ENCODE measurements at places on chromosomes 5 and 9.

DNA sequence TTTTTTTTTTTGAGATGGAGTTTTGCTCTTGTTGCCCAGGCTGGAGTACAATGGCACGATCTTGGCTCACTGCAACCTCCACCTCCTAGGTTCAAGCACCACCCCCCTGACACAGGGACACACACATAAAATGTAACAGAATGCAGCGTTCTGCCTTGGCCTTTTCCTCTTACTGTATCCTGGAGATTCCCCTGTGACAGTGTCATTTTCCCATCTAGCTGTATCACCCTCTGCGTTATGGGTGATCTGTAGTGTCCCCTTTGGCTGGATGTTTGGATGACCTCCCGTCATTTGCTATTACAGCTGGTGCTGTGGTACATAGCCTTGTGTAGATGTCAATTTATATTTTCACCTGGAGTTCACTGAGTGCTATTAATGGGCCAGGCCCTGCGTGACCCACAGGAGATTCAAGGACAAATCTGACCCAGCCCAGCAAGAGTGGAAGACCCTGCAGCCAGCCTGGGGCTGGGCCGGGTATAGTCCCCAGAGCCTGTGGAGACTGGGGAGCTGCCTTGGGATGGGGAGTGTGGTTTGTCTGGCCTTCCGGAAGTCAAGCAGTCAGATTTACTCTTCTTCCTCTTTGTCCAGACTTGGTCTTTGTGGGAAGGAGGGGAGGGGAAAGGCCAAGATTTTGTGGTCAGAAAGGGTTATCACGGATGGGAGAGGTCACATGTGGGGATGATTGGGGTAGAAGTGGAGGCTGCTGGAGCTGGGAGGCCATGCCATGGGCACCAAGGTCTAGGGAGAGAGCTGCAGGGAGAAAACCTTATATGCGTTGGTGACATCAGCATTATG, 43.6 kb downstream of the ERGIC1 start:
- H3K36me3 ChIP-seq: no peaks in the 10 kb centered on the region
- H3K27ac ChIP-seq: peak overlapping the region; percentile 88
- no peak overlapping the region for H3K4me3 ChIP-seq
- no peak for DNase-seq
- no peaks in the 10 kb centered on the region for H3K27me3 ChIP-seq

DNA sequence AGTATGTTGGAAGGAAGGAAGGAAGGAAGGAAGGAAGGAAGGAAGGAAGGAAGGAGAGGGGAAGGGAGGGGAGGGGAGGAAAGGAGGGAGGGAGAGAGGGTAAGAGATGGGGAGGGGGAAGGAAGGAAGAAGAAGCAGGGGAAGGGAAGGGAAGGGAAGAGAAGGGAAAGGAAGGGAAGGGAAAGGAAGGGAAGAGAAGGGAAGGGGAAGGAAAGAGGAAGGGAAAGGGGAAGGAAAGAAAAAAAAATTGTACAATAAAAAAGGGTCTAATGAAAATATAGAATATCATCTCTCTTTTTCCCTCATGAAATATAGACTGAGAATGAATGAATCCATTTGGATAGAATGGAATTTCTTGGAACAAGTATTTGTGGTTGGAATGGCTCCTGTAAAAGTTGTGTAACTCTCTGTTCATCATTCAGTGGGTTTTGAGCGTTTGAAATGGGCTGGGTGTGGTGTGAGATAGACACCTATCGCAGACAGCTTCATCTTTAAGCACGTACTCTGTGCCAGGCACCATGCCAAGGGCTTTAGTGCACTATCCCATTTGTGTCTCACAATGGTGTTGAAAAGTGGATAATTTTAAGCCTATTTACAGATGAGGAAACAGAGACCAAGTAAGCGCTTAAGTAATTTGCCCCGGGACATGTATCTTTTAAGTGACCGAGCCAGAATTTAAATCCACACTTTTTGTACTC, 11.6 kb upstream of the PAPPA start:
- H3K4me1 ChIP-seq: no peaks in the 10 kb centered on the region
- peaks cover 30% of the 10 kb centered on the region for H3K27me3 ChIP-seq
- H3K36me3 ChIP-seq: no peaks in the 10 kb centered on the region
- DNase-seq: no peak
- no peak overlapping the region for H3K27ac ChIP-seq

GRCh38 chr5:81520769-81521168, 126.8 kb upstream of the ACOT12 start:
- H3K4me3 ChIP-seq: no peak overlapping the region
- H3K36me3 ChIP-seq: no peaks in the 10 kb centered on the region
- no peaks in the 10 kb centered on the region for H3K27me3 ChIP-seq

DNA sequence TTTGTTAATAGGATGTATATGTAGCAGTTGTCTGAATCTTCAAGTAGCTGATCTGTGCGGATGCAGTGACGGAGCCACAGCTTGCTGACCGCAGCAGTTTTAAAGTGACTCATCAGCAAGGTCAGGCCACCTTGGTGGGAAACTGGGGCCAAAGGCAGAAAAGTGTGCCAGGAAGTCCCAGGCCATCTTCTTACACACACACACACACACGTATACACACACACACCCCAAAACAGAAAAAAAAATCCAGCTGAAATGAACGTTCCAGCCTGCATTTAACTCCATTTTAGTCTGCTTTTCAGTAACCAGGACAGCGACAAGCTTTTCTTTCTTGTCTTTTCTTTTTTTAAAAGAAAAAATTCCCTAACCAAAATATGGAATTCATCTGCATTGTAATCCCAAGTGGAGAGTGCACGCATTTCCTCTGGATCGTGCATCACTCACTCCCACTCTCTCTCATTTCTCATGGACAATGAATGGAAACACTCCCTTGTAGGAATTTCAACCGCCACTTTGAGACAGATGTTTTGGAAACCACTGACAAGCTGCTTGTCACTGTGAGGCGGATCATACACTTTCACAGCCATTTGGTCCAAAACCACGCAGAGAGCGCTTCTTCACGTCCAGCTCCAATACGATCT, 103.9 kb downstream of the LHFPL2 start:
- no peak overlapping the region for H3K4me3 ChIP-seq
- no peaks in the 10 kb centered on the region for H3K27me3 ChIP-seq
- DNase-seq: no peak
- H3K4me1 ChIP-seq: peaks cover 9% of the 10 kb centered on the region

- no peaks in the 10 kb centered on the region for H3K27me3 ChIP-seq
- DNase-seq: no peak
- H3K27ac ChIP-seq: no peak overlapping the region
- no peaks in the 10 kb centered on the region for H3K36me3 ChIP-seq
These were observed 282.2 kb downstream of the MED10 start for GRCh38 chr5:6096101-6096500.

GRCh38 chr5:16616536-16617273, at the start of gene RETREG1:
Gene RETREG1, minus strand, starts transcription at chr5:16616997. Its CDS starts 26 bp downstream, at chr5:16616971.
- DNase-seq: no peak
- no peaks in the 10 kb centered on the region for H3K27me3 ChIP-seq
- peak within 1 kb of the TSS; percentile 79 for H3K27ac ChIP-seq
- H3K36me3 ChIP-seq: no peaks in the 10 kb centered on the region
- H3K4me3 ChIP-seq: peak within 1 kb of the TSS; percentile 79
- peaks cover 6% of the 10 kb centered on the region for H3K4me1 ChIP-seq

- H3K4me1 ChIP-seq: peaks cover 17% of the 10 kb centered on the region
- no peaks in the 10 kb centered on the region for H3K27me3 ChIP-seq
- H3K36me3 ChIP-seq: no peaks in the 10 kb centered on the region
- H3K4me3 ChIP-seq: no peak overlapping the region
- DNase-seq: no peak
These were observed 1.7 kb upstream of the RECK start for GRCh38 chr9:36035006-36035405.

GRCh38 chr5:113806904-113807303, 293.4 kb downstream of the YTHDC2 start:
- no peaks in the 10 kb centered on the region for H3K36me3 ChIP-seq
- no peak overlapping the region for H3K4me3 ChIP-seq
- no peak for DNase-seq
- peaks cover 11% of the 10 kb centered on the region for H3K4me1 ChIP-seq
- peak overlapping the region; percentile 30 for H3K27ac ChIP-seq

- H3K36me3 ChIP-seq: no peaks in the 10 kb centered on the region
- no peak overlapping the region for H3K27ac ChIP-seq
- H3K4me1 ChIP-seq: no peaks in the 10 kb centered on the region
- H3K27me3 ChIP-seq: no peaks in the 10 kb centered on the region
These were observed 75.6 kb upstream of the SLC44A1 start for GRCh38 chr9:105168870-105169319.

GRCh38 chr5:114469372-114469771, 107.5 kb downstream of the KCNN2 start:
- no peak overlapping the region for H3K4me3 ChIP-seq
- H3K27ac ChIP-seq: no peak overlapping the region
- no peaks in the 10 kb centered on the region for H3K36me3 ChIP-seq
- no peaks in the 10 kb centered on the region for H3K4me1 ChIP-seq
- DNase-seq: no peak
- H3K27me3 ChIP-seq: no peaks in the 10 kb centered on the region

DNA sequence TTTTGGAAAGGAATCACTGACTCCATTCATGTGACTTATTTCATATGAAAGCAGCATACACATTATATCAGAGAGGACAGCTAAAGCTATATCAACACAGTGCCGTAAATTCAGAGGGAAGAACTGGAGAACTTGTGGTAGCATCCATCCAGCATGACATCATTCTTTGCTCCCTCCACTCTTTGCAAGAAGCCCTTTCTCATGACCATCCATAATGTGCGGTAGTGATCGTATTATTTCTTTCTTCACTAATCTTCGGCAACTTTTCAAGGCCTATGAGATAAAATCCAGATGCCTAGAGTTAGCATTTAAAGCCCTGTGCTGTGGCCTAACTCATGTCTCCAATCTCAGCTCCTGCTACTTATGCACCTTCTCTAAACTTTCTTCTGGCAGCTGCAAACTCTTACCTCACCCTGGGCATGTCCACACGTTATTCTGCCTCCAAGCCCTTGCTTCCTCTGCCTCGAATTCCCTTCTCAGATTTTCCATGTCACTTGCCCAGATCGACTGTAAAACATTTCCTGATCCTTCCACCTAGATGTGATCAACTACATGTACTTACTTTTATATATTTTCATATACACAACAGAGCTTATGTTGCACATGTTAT, 307.3 kb upstream of the SGCD start:
- H3K27me3 ChIP-seq: no peaks in the 10 kb centered on the region
- H3K27ac ChIP-seq: no peak overlapping the region
- H3K4me1 ChIP-seq: no peaks in the 10 kb centered on the region

- peaks cover 21% of the 10 kb centered on the region for H3K27me3 ChIP-seq
- H3K4me1 ChIP-seq: no peaks in the 10 kb centered on the region
- H3K27ac ChIP-seq: no peak overlapping the region
- H3K4me3 ChIP-seq: no peak overlapping the region
- H3K36me3 ChIP-seq: no peaks in the 10 kb centered on the region
These were observed 12.2 kb upstream of the GPR151 start for GRCh38 chr5:146528236-146528635.

- H3K36me3 ChIP-seq: no peaks in the 10 kb centered on the region
- no peak for DNase-seq
- no peaks in the 10 kb centered on the region for H3K4me1 ChIP-seq
- H3K27me3 ChIP-seq: no peaks in the 10 kb centered on the region
- no peak overlapping the region for H3K4me3 ChIP-seq
- H3K27ac ChIP-seq: no peak overlapping the region
These were observed 36.6 kb downstream of the NREP start for GRCh38 chr5:111720333-111720890.

- H3K27ac ChIP-seq: no peak overlapping the region
- DNase-seq: no peak
- H3K27me3 ChIP-seq: no peaks in the 10 kb centered on the region
These were observed 70.2 kb upstream of the PLEKHG4B start for GRCh38 chr5:21654-22233.

- H3K27ac ChIP-seq: no peak overlapping the region
- H3K4me1 ChIP-seq: no peaks in the 10 kb centered on the region
- H3K36me3 ChIP-seq: no peaks in the 10 kb centered on the region
- no peak for DNase-seq
These were observed 15.6 kb downstream of the TICAM2 start for GRCh38 chr5:115586525-115587146.

- H3K27me3 ChIP-seq: no peaks in the 10 kb centered on the region
- no peak overlapping the region for H3K4me3 ChIP-seq
- DNase-seq: no peak
- no peak overlapping the region for H3K27ac ChIP-seq
- no peaks in the 10 kb centered on the region for H3K36me3 ChIP-seq
These were observed 101.9 kb downstream of the MTRR start for GRCh38 chr5:7970816-7971215.

DNA sequence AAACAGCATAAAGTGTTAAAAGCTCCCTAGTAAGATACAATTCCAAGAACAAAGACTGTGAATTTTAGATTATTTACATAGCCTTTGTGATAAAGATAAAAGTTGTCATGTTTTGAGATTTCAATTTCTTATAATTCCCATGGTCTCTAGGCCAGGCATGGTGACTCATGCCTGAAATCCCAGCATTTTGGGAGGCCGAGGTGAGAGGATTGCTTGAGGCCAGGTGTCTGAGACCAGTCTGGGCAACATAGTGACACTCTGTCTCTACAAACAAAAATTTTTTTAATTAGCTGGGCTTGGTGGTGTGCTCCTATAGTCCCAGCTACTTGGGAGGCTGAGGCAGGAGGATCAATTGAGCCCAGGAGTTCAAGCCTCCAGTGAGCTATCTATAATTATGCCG, 48.1 kb downstream of the BDP1 start:
- no peak overlapping the region for H3K4me3 ChIP-seq
- H3K36me3 ChIP-seq: peaks cover 100% of the 10 kb centered on the region
- H3K4me1 ChIP-seq: no peaks in the 10 kb centered on the region
- H3K27ac ChIP-seq: no peak overlapping the region
- H3K27me3 ChIP-seq: no peaks in the 10 kb centered on the region

DNA sequence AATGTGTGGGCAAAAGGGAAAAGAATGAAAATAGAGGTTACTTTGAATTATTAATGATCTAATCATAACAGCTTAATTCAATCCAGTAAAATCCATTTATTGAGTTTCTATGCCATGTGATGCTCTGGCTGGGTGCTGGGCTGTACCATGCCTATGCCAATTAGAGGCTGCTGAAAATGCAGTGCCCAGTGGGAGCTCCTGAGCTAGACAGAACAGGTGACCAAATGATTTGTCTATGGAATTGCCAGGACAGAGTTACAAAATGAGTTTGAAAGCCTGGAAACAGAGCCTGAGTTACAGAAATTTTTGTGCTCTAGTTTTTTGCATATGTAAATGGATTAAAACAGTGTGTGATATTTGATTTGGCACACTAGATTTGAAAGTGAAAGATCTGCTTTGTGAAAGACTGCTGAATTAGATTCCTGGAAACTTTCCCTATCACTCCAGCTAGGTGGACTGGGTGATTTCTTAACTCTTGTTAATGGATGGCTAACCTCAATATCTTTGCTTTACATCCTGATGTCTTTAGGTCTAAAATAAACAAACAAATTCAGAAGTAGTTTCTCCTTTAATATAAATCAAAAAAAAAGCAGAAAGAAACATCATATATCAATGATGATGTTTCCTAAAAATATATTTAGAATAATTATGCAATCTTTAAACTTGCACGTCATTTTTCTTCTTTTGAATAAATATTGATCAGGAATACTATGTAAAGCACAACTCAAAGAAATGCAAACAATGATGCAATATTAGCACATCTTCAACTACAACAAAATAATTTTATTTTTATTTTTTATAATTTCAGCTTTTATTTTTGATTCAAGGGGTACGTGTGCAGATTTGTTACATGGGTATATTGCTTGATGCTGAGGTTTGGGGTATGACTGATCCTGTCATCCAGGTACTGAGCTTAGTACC, 194.8 kb upstream of the FBXL7 start:
- no peaks in the 10 kb centered on the region for H3K4me1 ChIP-seq
- no peaks in the 10 kb centered on the region for H3K36me3 ChIP-seq
- DNase-seq: no peak
- no peak overlapping the region for H3K4me3 ChIP-seq
- H3K27ac ChIP-seq: no peak overlapping the region
